SW 1271 (cell line): ENCODE measurements at places on chromosomes 5 and 9.

DNA sequence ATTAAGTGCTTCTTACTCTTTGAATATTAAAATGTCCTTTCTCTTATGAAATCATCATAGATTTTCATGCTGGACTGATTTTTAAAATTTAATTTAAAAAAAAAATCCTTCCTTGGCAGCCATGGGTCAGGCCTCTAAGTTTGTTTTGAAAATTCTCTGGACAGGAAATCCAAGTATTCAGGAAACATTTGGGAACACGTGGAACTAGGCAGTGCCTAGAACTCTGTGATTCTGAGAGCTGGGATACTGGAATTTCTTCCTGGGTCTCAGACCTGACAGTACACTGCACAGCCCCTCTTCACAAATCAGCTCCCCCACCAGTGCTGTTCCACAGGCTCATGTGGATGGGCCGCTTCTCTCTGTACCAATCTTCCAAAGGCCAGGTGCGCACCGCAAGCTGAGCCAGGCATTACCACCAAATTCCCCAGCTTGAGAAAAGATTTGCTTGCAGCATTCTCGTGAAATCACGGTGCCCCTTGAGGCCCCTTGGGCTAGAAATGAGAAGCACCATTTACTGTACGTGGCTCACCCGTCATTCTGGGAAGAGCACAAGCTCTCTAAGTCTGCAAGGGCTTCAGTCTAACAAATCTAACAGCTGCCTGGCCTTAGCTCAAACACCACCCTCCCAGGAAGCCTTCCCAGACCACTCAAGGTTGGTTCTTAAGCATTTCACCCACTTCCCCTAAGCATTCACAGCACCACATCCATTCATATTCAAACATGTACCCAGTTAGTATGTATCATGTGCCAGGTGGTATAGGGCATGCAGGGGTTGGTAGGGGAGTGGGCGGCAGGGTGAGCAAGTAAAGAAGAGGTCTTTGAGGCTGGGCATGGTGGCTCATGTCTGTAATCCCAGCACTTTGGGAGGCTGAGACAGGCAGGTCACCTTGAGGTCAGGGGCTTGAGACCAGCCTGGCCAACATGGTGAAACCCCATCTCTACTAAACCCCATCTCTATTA lies 26.5 kb downstream of the B4GALT1 start:
- no peak for DNase-seq

DNA sequence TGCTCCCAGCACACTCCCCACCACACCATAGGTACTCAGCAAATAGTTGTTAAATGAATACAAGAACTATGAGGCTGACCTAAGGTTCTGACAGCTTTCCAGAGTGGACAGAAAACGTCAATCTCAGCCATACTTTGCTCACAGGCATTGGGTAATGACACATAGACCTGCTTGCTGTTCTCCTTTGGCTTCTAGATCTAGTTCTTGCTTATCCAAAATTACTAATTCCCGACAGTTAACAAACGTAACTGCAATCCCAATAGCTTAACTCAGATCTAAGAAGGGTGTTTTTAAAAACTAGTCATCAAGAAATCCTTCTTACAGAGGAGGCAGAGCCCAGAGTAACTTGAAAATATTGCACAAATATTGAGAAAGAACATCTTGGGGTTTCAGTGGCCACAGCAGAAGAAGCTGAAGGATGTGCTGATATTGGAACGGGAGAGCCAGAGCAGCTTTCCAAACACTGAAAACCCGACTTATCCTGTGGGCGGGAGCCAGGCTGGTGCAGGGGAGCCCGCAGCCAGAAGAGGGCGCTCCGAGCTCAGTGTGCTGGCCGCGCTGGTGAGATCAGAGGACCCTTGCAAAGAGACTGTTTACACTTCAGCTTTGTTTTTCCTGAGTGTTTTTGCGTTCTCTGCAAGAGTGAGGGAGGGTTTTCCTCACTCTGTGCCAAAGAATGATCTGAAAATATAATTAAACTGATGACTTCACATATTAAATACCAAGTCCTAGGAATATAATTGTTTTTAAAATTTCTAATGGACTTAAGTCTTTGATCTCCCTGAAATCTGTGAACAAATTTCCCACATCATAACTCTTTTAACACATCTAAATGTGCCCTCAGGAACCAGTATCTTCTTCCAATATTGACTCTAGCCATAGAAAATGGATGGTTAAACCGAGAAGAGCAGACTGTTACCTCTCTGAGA lies 30.3 kb downstream of the FGF1 start:
- no peak for DNase-seq

- DNase-seq: no peak
Observed at GRCh38 chr5:32311404-32312196, 1.1 kb downstream of the MTMR12 start.

- DNase-seq: no peak
Observed at GRCh38 chr5:50863534-50864170, 197.2 kb downstream of the PARP8 start.

- DNase-seq: no peak
Observed at GRCh38 chr9:130599625-130600024, 20.2 kb downstream of the FUBP3 start.

- DNase-seq: peak; percentile 46
Observed at GRCh38 chr5:174935854-174936474, 211.6 kb downstream of the MSX2 start.
